ENCODE measurements at places on chromosomes 4 and X. TPM values are rescaled to one million over a fixed set of nuclear protein-coding genes. Genes with fewer than 3 reads are reported as not detected.

- DNase-seq: no peak
Measured at GRCh38 chr4:24892778-24893177, 20.1 kb downstream of the CCDC149 start.

- DNase-seq: peak; percentile 91
Measured at GRCh38 chr4:176444741-176445140, 125.0 kb downstream of the SPCS3 start.

The TLR8 gene
- not detected for total RNA-seq

- peak; percentile 2 for DNase-seq
Measured at GRCh38 chrX:55867181-55867651, 149.7 kb downstream of the RRAGB start.

The SRPX gene
- 39.2 TPM for total RNA-seq

DNA sequence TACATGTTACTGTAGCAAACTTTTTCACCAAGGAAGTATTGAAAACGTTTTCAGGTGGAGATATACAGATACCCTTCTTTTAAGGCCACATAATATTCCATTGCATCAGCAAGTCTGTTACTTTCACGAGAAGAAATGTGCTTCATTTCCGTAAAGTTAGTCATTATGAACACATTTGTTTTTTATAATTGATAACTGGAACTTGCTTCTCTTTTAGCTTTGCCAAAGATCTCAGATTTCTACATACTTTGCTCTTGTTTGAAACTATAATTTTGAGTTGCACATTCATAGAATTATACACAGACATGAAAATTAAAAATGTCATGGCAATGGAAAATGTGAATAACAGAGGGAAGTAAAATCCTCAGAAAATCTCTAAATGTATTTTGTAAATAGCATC is 128.7 kb upstream of the GIMD1 start:
- no peak for DNase-seq

The FGF13 gene
- 0.18 TPM for total RNA-seq

The SSX2 gene
- not detected for total RNA-seq

DNA sequence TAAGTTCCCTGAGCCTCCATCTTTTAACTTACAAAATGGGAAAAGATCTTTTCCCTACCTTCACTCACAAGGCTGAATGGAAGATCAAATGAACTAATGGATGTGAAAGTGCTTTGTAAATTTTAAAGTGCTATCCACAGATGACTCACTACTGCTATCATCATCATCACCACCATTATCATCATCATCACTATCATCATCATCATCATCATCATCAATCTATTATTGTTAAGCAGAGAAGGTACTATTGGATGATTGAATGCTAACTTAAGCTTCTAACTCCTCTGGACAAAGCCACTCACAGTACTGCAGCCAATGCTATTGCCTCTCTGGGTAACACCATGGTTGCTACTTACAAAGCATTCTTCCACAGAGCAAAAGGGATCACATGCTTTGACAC is 1.9 kb downstream of the FRMD7 start:
- no peak for DNase-seq

DNA sequence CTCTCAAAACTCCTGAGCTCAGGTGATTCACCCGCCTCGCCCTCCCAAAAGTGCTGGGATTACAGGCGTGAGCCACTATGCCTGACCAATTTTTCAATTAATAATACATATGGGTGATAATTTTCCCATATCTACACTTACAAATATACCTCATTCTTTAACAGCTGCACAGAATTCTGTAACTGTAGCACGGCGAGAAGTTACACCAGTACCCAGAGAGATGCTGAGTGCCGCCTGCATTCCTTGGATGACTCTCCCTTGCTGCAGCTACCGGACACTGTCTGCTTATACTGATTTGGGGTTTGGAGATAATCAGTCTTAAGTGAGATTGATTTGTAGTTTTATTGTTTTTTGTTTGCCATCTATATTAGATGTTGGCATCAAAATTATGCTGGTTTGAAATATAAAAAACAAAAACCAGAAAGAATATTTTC is 5.8 kb downstream of the TIFA start:
- peak; percentile 13 for DNase-seq

The CDX4 gene
- not detected for total RNA-seq

- DNase-seq: no peak
Measured at GRCh38 chr4:166143227-166143626, 270.2 kb downstream of the TLL1 start.

GRCh38 chr4:8088966-8089491 is 69.6 kb downstream of the ABLIM2 start:
- no peak for DNase-seq
